ENCODE measurements at places on chromosomes 2 and 18. TPM values are rescaled to one million over a fixed set of nuclear protein-coding genes. Genes with fewer than 3 reads are reported as not detected.

The DSC2 gene
- 0.17 TPM for total RNA-seq

- DNase-seq, result no peak
Observed at GRCh38 chr2:165933211-165933910, 20.2 kb downstream of the TTC21B start.

- DNase-seq, result peak; percentile 11
Observed at GRCh38 chr2:33589444-33589843, 9.7 kb downstream of the FAM98A start.

DNA sequence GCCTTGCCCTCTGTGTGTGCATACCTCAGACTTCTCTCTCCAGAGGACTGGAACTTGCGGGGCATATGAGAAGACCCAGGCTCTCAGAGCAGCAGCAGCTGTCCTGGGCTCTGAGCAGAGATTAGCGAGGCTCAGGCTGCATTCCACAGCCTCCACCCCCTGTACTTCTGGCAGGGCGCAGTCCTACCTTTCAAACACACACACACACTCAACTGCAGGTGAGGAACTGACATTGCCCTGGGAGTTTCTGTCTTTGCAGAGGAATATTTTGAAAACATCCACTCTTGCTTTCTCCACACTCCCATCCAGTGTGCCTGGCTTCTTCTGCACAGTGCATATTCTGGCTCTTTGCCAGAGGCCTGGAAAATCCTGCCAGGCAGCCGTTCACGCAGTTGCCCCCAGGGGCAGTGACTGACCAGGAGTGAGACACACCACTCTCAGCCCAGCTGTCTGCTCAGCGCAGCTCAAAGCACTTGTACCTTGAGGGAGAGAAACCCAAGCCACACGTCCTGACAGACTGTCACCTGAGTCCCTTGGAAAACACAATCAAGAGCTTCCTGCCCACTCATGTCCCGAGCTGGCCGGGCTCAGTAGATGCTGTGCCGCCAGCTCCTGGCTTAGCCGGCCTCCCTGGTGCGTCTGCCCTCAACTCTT lies 460.8 kb downstream of the RNF144A start:
- DNase-seq, result no peak

The MYO7B gene
- total RNA-seq, result not detected

The ADRA2B gene
- 0.05 TPM for total RNA-seq

DNA sequence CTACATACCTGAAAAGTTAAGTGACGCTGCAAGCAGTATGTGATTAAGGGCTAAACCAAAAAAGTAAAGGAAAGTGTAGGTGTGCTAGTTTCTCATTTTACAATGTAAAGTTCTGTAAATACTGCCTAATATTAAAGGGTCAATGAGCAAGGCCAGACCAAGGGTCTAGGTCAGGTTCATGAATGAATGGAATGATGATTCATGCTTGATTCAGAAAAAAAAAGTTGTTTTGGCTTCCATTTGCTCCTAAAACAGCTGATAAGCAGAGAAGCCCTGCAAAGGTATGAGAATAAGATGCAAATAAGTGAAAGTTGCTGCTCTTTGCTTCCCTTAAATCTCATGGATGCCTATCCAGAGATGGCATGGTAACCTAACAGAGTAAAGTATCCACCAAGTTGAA lies 61.3 kb downstream of the PTRHD1 start:
- DNase-seq, result peak; percentile 9

DNA sequence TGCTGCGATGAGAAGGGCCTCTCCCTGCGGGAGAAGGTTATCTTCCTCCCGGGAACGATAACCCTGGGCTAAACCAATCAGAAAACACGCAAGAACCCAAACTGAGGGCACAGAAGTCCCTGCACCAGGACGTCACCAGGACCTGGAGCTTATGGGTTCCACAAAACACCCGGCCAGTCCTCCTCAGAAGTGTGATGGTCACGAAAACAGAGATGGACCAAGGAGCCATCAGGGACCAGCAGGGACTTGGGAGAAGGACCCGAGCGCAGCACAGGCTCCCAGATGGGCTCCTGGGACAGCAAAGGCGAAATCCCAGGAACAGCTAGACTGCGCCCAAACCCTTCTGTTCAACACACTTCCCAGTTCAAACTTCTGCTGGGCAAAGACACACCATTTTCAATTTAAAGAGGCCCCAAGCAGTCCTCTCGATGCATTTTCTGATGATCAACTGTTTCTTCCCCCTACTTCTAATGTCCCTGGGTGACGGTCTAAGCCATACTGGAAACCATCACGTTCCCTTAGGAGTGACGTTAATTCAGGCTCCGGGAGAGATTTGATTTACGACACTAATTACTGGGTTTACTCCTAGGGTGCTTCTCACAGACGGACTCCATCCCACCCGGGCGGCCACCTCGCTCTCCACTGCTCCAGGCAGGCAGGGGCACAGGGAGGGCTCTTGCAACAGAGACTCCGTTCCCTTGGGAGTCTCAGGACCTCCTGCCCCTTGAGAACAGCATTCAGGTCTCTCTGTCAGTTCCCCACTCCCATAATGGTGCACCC lies 29.2 kb downstream of the ZNF516 start:
- DNase-seq, result no peak

GRCh38 chr2:200122683-200123082 lies 167.3 kb downstream of the MAIP1 start:
- DNase-seq, result no peak

GRCh38 chr2:105857076-105857740 lies 112.5 kb downstream of the NCK2 start:
- no peak for DNase-seq
